Caco-2 (cell line): ENCODE measurements at places on chromosomes 3 and 15. TPM values are rescaled to one million over a fixed set of nuclear protein-coding genes. Genes with fewer than 3 reads are reported as not detected.

- no peak for DNase-seq
- H3K36me3 ChIP-seq = no peaks in the 10 kb centered on the region
- H3K27me3 ChIP-seq = no peaks in the 10 kb centered on the region
- no peak overlapping the region for H3K27ac ChIP-seq
- no peak overlapping the region for H3K4me3 ChIP-seq
- H3K4me1 ChIP-seq = no peaks in the 10 kb centered on the region
These were observed 16.1 kb upstream of the RAD54L2 start for GRCh38 chr3:51522273-51522962.

PLSCR2 gene
- not detected in 2 replicates for total RNA-seq

- no peak overlapping the region for H3K27ac ChIP-seq
- no peaks in the 10 kb centered on the region for H3K27me3 ChIP-seq
- no peaks in the 10 kb centered on the region for H3K4me1 ChIP-seq
These were observed 212.9 kb upstream of the LRRN1 start for GRCh38 chr3:3586336-3586735.

CLRN1 gene
- not detected in 2 replicates for total RNA-seq

ATG3 gene
- 50.7 and 52.3 TPM in 2 replicates for total RNA-seq

GRCh38 chr3:50230104-50230793 lies 5.8 kb upstream of the GNAI2 start:
- DNase-seq = no peak
- no peaks in the 10 kb centered on the region for H3K36me3 ChIP-seq
- H3K4me1 ChIP-seq = peaks cover 12% of the 10 kb centered on the region
- no peak overlapping the region for H3K4me3 ChIP-seq

- H3K36me3 ChIP-seq = no peaks in the 10 kb centered on the region
- no peak overlapping the region for H3K4me3 ChIP-seq
- no peaks in the 10 kb centered on the region for H3K27me3 ChIP-seq
- no peak overlapping the region for H3K27ac ChIP-seq
These were observed 104.9 kb upstream of the ASB14 start for GRCh38 chr3:57397175-57398026.

DNA sequence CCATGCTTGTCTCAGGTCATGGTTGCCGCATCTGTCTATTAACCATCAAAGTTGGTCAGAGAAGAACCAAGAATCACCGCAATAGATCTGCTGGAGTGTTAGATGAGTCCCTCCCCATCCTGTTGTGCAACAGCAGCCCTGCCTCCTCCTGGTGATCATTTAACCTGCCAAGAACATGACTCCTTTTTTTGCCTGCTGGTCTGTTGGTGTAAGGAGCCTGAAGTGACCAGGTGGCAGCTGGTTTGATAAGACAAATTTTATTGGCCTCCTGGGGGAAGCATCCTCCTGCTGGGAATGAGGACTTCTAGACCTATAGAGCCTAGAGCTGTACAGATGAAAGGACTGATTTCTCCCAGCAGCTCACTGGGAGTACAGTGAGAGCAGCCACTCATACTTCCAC lies 43.5 kb upstream of the RAF1 start:
- H3K36me3 ChIP-seq = no peaks in the 10 kb centered on the region
- peak; percentile 50 for DNase-seq
- H3K27me3 ChIP-seq = no peaks in the 10 kb centered on the region
- H3K4me3 ChIP-seq = no peak overlapping the region
- no peak overlapping the region for H3K27ac ChIP-seq

ADAMTSL3 gene
- total RNA-seq = 0.07 TPM in 1 of 2 replicates, not detected in the other

DNA sequence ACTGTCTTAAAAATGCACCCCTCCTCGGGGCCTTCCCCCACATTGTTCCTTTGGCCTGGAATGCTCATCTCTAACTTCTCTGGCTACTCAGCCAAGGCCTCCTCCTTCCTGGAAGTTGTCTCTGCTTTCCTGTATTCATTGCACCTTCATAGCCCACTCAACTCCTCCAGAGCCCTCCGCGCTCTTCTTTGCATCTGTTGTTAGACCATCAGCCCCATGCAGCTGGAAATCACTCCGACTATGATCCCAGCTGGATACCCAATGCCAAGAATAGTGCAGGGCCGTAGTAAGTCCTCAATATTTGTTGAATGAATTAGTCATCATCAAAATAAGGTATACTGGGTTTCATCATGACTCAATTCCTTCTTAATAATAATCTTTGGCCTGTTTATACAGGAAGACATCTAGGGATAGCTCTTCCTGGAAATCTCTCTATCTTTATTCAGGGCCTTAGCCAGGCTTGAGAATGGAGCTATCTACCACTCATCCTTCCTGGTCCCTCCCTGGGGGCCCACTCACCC lies 112.7 kb downstream of the SYNPR start:
- H3K4me3 ChIP-seq = no peak overlapping the region
- H3K27me3 ChIP-seq = no peaks in the 10 kb centered on the region
- no peak overlapping the region for H3K27ac ChIP-seq
- H3K36me3 ChIP-seq = no peaks in the 10 kb centered on the region
- H3K4me1 ChIP-seq = no peaks in the 10 kb centered on the region

- H3K36me3 ChIP-seq = no peaks in the 10 kb centered on the region
- no peak overlapping the region for H3K27ac ChIP-seq
- DNase-seq = no peak
- no peaks in the 10 kb centered on the region for H3K4me1 ChIP-seq
- no peaks in the 10 kb centered on the region for H3K27me3 ChIP-seq
These were observed 291.1 kb downstream of the CHL1 start for GRCh38 chr3:487614-488013.

GRCh38 chr3:77467702-77468625 lies 428.1 kb downstream of the ROBO2 start:
- no peaks in the 10 kb centered on the region for H3K27me3 ChIP-seq
- H3K36me3 ChIP-seq = no peaks in the 10 kb centered on the region
- H3K27ac ChIP-seq = no peak overlapping the region
- no peaks in the 10 kb centered on the region for H3K4me1 ChIP-seq
- H3K4me3 ChIP-seq = no peak overlapping the region

- H3K27me3 ChIP-seq = no peaks in the 10 kb centered on the region
- no peak for DNase-seq
- H3K36me3 ChIP-seq = no peaks in the 10 kb centered on the region; the same call in none of the 2 replicates
- H3K27ac ChIP-seq = no peak overlapping the region
- no peak overlapping the region for H3K4me3 ChIP-seq
- H3K4me1 ChIP-seq = peaks cover 15% of the 10 kb centered on the region
These were observed 67.0 kb downstream of the SETD2 start for GRCh38 chr3:47096959-47097358.

- no peaks in the 10 kb centered on the region for H3K27me3 ChIP-seq
- H3K4me3 ChIP-seq = no peak overlapping the region
- H3K4me1 ChIP-seq = peaks cover 37% of the 10 kb centered on the region
- no peaks in the 10 kb centered on the region for H3K36me3 ChIP-seq
- H3K27ac ChIP-seq = peak overlapping the region; percentile 98
These were observed 8.9 kb downstream of the CISH start for GRCh38 chr3:50602595-50603191.

DNA sequence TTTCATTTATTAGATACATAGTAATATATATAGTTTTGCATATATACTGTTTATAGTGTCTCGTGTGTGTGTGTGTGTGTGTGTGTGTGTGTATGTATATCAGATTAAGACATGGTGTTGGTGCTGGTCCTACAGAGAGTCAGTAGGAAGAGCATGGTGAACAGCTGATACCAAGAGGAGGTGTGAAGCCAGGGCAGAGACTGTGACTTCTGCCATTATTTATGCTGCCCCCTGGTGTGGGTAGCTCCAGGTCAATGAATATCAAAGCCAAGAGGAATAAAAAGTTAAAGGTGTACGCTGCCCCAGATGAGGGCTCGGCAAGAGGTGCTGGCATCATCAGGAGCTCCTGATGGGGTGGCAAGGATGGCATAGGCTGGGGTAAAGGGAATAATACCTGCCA lies 299.5 kb upstream of the RASGRP1 start:
- no peak overlapping the region for H3K27ac ChIP-seq
- no peaks in the 10 kb centered on the region for H3K27me3 ChIP-seq
- DNase-seq = no peak

ABI3BP gene
- not detected in 2 replicates for total RNA-seq

GRCh38 chr3:98814817-98815420 lies 51.8 kb downstream of the ST3GAL6 start:
- H3K4me1 ChIP-seq = peaks cover 12% of the 10 kb centered on the region
- DNase-seq = no peak
- peaks cover 1% of the 10 kb centered on the region for H3K36me3 ChIP-seq

AHSG gene
- 222 and 237 TPM in 2 replicates for total RNA-seq

LRRC58 gene
- 19.8 and 20.5 TPM in 2 replicates for total RNA-seq

DNA sequence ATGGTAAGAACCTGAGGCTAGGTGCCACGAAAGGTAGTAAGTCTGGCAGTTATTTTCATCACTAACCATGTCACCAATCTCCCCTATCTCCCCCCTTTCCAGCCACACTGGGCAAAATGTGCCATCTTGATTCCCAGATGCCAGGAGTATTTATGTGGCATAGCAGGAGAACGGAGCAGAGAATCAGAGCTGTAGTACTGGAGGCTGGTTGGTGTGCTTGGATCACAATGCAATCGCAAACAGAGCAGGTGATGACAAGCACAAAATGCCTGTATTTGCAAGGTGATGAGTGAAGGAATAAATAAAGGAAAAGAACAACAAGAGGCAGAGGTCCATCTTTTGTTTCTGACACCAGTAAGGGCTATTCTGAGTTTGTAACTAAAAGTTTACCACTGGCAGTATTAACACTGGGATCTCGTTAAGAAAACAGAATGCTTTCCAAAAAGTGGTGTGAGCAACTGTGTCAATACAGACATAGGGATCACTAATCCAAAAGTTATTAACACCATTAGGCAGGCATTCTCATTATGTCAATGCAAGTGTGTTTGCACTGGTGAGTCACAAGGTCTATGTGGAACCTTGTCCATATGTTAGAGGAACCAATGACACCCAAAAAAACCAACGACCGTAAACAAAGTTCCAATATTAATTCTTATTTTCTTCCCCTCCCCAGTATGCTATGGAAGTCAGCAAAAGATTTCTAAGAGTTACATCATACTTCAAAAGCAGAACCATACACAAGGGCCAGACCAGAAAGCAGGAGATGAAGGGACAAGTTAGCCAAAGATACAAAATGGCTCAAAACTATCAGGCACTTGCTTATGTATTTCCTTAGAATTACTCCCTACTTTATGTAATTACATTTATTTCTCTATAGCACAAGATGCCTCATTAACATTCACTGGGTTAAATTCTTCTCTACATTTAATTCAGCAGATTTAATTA lies 556.6 kb downstream of the FOXP1 start:
- H3K4me3 ChIP-seq = no peak overlapping the region
- DNase-seq = no peak
- peaks cover 1% of the 10 kb centered on the region; the same call in 1 of the 2 replicates for H3K36me3 ChIP-seq
- H3K27ac ChIP-seq = peak overlapping the region; percentile 29

- no peak overlapping the region for H3K27ac ChIP-seq
- DNase-seq = no peak
- no peaks in the 10 kb centered on the region for H3K27me3 ChIP-seq
- H3K4me1 ChIP-seq = no peaks in the 10 kb centered on the region
- no peaks in the 10 kb centered on the region for H3K36me3 ChIP-seq
- H3K4me3 ChIP-seq = no peak overlapping the region
These were observed 217.8 kb upstream of the ARHGEF26 start for GRCh38 chr3:153903430-153903829.

C3orf80 gene
- total RNA-seq = 3.2 and 3.7 TPM in 2 replicates

DNA sequence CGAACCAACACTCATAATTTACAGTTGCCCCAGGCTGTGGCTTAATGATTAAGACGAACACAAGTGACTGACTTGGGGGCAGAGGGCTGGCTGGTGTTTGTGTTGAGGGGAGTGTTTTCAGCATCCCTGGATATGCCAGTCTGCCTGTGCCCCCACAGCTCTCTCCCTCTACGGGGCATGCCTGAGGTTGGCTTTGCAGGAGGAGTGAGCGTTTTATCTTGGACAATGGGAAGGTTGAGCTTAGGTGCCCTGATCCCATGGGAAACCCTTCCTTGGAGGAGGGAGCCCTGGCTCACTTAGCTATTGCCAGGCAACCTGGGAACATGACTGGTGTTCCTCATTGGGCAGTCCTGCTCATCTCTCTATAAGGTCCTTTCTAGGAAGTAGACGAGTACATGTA lies 17.6 kb downstream of the FAM107A start:
- DNase-seq = no peak
- no peak overlapping the region for H3K4me3 ChIP-seq
- H3K4me1 ChIP-seq = peaks cover 33% of the 10 kb centered on the region
- no peak overlapping the region for H3K27ac ChIP-seq
- no peaks in the 10 kb centered on the region for H3K27me3 ChIP-seq

NR1I2 gene
- total RNA-seq = not detected in 2 replicates

DNA sequence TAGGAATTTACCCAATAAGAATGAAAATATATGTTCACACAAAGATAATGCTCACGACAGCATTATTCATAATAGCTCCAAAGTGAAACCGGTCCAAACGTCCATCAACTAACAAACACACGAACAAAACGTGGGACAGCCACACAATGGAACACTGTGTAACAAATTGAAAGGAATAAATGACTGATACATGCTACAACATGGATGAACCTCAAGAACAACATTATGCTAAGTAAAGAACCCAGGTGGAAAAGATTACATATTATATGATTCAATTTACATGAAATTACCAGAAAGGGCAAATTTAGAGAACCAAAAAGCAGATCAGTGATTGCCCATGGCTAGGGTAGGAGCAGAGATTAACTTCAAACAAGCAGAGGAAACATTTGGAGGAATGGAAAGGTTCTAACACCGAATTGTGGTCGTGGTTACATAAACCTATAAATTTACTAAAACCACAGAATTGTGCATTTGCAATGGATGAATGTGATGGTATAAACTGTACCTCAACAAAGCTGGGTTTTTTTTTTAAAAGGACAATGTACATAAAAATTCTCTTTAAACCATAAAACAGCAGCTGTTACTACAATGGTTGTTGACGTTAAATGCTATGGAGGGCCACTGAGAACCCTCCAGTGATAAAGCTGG lies 76.3 kb downstream of the XXYLT1 start:
- no peaks in the 10 kb centered on the region for H3K4me1 ChIP-seq
- no peaks in the 10 kb centered on the region for H3K27me3 ChIP-seq
- no peak overlapping the region for H3K4me3 ChIP-seq
- no peak for DNase-seq
- no peaks in the 10 kb centered on the region for H3K36me3 ChIP-seq

- H3K36me3 ChIP-seq = peaks cover 2% of the 10 kb centered on the region; the same call in 1 of the 2 replicates
- no peaks in the 10 kb centered on the region for H3K27me3 ChIP-seq
- no peak overlapping the region for H3K4me3 ChIP-seq
- DNase-seq = no peak
- peaks cover 20% of the 10 kb centered on the region for H3K4me1 ChIP-seq
These were observed 15.2 kb upstream of the CLEC3B start for GRCh38 chr3:45010811-45011333.

GRCh38 chr3:181009225-181009624 lies 19.7 kb upstream of the DNAJC19 start:
- H3K27me3 ChIP-seq = no peaks in the 10 kb centered on the region
- H3K4me3 ChIP-seq = no peak overlapping the region
- H3K36me3 ChIP-seq = no peaks in the 10 kb centered on the region
- no peaks in the 10 kb centered on the region for H3K4me1 ChIP-seq

- no peak for DNase-seq
- H3K36me3 ChIP-seq = peaks cover 7% of the 10 kb centered on the region
- H3K27ac ChIP-seq = no peak overlapping the region
- no peaks in the 10 kb centered on the region for H3K27me3 ChIP-seq
These were observed 31.2 kb downstream of the CHDH start for GRCh38 chr3:53815067-53815466.
